ENCODE measurements at places on chromosomes 1 and 21.
A peak's percentile ranks its signal among the peaks of the same experiment; 100 is the strongest.

DNA sequence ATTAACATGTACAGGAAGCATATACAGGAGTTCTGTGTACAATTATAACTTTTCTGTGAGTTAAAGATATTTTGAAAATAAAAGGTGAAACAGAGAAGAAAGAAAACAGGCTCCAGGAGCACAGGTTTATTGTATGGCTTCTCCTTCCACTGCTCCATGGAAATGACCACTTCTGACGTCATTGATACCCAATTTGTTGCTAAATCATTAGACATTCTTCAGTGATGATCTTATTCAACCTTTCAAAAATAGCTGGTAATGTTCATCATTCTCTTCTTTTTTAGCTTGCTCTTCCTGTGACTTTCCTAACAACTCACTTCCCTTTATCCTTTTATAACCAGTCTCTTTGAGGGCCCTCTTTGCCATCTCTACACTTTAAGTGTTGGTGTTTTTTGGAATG, 77.8 kb downstream of the KCNK2 start:
- no peak for DNase-seq

- DNase-seq = no peak
Observed at GRCh38 chr1:234778221-234779159, 168.5 kb upstream of the IRF2BP2 start.

DNA sequence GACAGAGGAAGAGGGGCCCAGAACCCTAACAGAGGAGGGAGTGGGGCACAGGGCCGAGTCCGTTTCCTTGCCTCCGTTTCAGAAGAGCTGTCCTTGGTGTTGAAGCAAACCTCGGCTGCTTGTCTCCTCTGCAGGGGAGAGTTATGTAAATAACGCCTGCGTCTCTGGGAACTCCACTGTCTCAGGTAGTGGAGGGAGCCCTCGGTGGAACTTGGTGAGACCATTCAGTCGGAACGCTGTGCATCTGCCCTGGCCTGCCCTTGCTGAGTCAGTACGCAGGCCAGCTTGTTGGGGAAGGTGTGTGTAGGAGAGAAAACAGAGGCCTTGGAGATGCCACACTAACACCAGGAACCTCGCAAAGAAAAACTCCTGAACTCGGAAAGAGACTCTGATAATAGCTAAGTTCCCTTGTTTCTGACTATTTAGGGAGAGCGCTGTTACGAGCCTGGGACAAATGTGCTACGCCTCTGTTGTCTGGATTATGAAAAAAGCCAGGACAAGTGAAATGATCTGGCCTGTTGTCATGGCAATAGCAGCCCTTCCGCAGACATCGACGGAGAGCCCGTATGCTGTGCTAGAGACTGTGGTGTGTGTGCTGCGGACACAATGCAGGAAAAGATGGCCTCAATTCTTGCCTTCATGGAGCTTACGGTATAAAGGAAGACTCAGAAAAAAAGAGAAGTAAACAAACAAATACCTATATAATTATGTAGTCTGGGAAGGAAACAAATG, 94.6 kb upstream of the AKT3 start:
- DNase-seq = no peak

- peak; percentile 94 for DNase-seq
Observed at GRCh38 chr1:241640149-241640866, at the start of the genes CHML and OPN3. CHML (minus strand) TSS chr1:241640369; CDS start chr1:241635766, 4,603 bp downstream. OPN3 (minus strand) TSS chr1:241640369; CDS start chr1:241640254, 115 bp downstream.

DNA sequence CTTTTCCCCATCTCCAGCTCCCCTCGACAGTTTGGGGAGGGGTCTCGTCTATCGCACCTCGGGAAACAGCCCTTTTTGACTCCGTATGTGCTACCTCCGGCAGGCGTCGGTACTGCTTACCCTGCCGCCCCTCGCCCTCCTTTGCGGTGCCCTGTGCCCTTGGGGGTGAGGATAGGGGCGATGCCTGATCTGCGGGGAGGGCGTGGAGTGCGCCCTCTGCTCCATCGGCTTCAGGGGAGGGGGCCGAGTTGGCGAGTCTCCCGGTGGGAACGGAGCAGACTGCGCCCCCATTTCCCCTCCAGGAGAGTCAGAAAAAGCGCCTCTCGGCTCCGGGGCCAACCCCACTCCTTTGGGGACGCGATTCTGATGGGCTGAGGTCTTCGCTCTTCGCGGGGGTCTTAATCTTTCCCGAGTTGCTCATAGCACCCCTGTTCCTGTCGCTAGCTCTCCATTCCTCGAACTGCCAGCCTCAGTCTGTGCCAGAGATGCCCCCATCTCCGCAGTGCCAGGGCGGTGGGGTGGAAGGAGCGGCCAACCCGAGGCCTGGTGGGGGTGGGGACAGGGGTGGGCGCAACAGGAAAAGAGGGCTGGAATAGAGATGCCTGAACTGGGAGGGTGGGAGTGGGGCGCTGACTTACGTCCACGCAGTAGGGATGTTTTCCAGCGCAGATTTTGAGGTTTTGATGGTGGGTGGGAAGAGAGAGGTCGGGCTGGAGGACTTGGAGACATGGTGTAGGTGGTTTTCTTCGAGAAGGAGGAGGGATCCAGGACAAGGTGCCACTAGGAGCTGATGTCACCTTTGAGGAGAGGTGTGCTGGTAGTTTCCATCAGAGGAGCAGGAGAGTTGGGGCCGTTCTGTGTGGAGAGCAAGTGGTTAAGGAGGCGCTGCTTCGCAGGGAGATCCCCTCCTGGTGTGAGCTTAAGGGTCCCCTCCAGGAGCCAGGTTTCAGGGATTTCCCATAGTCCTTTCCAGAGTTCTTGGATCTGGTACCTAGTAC, 674 bp downstream of the PPFIA4 start:
- no peak for DNase-seq

DNA sequence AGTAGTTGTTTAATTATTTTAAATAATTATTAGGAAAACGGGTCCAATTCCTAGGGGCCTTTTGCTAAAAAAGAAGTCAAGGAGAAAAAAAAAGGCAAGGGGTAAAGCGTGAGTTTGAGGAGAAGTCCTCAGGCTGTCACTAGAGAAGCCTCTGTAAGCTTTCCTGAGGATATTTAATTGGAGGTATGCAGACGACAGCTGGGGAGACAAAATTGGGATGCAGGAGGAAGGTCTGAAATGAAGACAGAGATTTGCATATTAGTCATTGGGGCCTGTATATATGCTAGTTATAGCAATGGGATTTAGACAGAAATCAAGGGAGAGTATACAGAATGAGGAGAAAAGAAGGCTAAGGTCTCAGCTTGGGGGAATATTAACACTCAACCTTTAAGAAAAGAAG, 8.6 kb downstream of the ATP6V1G3 start:
- DNase-seq = no peak

- DNase-seq = no peak
Observed at GRCh38 chr1:52479076-52479475, 73.8 kb downstream of the TUT4 start.

DNA sequence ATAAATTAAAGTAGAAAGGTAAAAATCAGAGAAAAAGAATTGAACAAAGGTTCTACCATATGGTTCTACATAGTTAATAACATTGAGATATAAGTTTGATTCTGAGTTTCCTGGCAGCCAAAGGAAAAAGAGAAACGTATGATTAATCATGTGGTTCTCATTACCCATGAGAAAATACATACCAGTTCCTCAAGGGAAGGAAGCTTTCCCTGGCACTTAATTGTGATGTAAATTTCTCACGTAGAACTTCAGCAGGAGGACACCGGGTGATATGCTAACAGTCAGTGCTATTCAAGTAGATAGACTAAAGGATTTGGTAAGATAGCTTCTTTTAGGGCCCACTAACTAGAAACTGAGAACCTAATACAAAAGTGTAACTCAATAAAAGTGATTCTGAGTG, 218.5 kb downstream of the NFIA start:
- no peak for DNase-seq

GRCh38 chr1:26373281-26373680, 731 bp upstream of the ZNF683 start:
- DNase-seq = peak; percentile 36

DNA sequence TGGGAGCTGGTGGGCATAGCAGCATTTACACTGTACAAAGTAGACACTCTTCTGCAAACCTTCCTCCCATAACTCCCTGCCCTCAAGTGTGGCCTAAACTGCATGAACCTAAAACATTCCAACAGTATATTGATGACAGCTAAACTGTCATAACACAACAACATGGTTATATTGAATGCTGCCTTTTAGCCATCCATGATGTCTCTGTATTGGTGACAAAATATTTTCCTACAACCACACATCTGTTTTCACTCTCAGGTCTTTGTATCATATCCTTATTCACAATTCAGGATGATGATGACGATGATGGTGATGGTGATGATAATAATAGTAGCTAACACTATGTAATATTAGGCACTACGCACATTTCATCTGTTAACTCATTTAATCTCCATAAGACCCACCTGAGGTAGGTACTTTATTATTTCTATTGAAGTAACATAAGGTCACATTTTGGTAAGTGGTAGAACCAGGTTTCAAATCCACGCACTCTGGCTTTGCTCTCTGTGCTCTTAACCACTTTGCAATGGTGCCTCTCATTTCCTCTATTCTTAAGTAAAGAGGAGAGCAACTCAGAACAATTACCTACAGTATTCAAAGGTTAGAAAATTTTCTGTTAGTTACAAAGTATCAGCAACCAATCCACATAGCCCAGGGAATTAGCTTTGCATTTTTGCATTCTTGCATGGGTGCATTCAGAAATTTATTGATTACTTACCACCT, 185.1 kb upstream of the LMO4 start:
- DNase-seq = no peak

DNA sequence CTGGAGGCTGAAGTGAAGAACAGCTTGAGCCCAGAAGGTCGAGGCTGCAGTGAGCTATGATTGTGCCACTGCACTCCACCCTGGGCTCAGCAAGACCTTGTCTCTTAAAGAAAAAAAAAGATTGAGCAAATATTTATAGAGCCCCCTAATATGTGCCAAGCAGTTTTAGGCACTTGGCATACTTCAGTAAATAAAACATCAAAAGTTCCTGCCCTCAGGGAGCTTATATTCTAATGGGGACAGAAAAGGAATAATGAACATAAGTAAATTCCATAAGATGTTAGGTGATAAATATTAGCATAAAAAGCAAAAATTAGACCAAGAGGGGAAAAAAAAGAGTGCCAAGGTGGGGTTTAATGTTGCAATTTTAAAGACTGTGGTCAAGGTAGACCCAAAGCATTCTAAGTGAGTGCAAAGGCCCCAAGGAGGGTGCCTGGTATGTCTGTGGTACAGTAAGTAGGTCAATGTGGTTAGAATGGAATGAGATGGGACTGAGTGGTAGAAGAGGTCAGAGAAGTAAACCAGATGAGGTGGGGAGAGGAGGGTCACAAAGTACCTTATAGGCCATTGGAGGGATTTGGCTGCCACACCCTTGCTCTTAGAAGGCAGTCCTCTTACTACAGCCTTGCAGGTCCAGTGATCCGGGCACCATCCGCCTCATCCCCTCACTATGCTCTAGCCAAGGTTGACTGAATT, 2.2 kb upstream of the TOE1 start:
- no peak for DNase-seq

GRCh38 chr1:201739492-201740085, 89.4 kb upstream of the IPO9 start:
- no peak for DNase-seq

DNA sequence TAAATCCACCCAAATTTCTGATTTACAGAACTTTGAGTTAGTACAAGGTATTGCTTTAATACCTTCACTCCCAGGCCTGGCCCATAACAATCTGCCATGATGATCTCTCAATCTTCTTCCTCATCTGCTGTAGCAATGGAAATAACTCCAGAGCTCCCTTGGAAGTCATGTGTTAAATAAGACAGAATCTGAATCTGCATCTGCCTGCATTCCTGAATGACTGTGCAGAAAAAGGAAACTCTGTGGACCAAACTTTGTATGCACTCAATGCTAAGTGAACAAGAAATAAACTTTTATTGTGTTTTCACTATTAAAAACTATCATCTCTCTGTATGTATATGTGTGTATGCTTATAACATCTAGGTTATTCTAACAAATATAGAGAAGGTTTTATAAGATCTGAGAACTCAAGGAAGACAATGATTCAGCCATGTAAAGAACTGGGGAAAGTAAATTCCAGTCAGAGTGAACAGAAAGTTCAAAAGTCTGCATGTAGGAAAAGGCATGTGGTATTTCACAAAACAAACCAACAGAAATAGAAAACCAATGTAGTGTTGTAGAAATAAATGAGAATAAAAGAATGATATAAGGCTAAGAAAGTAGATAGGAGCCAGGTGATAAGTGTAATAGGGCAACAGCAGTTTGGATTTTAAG, 390.2 kb downstream of the USH2A start:
- DNase-seq = no peak

- no peak for DNase-seq
Observed at GRCh38 chr1:175225805-175226129, 33.2 kb upstream of the KIAA0040 start.

- DNase-seq = no peak
Observed at GRCh38 chr1:55190109-55190508, 25.1 kb downstream of the USP24 start.

DNA sequence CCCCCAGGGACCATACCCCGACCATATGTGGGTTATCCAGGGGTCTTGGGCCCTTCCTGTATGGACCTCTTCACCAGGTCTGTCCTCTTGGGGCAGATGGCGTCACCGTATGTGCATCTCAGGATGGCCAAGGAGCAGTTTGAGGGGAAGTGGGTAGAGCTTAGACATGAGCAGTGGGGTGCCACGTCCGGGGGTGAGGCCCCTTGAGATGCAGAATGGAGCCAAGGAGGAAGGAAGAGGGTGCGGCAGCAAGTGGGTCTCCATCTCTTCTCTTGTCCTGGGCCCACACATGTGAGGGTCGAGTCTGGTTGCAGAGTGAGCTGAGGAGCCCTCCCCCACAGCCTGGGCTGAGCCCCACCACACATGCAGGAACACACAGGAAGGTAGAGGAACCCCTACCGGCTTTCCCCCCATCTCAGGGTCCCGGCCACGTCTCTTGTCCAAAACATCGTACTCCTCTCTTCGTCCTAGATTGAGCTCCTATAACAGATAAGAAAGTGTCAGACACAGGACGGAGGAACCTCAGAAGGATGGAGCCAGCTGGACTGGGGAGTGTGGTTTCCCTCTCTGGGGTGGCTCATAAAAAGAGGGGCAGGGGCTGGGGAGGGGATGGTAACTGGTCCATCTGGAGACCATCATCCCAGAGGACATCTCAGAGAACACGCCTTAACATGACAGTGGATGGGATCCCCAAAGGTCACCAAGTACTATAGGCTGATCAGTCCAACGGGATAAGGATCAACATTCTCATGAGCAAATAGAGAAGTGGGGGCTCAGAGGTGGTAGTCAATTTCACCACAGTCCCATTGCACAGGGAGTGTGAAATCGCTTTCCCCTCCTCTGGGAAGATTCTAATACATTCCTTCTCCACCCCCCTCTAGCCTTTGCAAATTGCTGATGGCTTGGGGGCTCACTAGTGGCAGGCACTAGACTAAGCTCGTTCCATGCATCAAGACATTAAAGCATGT, 79.9 kb downstream of the CD247 start:
- no peak for DNase-seq

GRCh38 chr1:225670806-225671733, 18.1 kb upstream of the ENAH start:
- DNase-seq = no peak

- no peak for DNase-seq
Observed at GRCh38 chr1:188496506-188496905, 1667.8 kb downstream of the PLA2G4A start.
